ENCODE measurements at places on chromosomes 2 and 18.

GRCh38 chr2:66490588-66491001 is 55.7 kb downstream of the MEIS1 start:
- DNase-seq, result no peak

DNA sequence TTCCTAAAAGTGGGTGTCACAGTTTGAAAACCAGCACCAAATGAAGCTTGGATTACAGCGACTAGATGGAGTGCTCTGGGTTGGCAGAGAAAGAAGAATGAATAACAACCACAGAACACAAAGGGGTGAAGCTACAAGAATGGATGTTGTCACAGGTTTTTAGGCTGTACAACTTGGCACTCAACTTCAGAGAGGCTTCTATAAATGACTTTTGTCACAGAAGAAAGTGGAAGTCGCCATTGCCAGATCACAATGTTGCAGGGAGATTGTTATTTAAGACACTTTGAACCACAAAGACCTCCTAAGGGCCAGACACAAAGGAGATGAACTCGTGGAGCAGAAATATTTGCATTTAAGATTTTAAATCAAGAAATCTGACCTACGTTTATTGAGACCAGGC is 354.2 kb downstream of the CDH7 start:
- no peak for DNase-seq

DNA sequence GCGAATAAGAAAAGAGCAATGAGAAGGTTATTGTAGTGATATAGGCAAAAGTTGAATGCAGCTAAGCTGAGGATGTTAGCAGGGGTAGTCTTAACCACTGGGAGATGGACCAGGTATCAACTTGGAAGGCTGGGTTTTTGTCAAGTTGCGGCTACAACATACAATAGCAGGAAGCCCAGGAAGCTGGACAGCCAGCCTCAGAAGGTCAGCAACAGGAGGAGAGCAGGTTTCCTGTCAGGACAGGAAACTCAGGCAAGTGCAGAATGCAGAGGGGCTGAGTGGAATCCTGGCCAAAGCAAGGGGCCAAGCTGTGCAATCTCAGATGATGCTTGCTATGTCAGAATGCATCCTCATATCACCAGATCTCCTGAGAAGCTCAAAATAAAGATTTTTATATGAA is 530.0 kb upstream of the ID2 start:
- DNase-seq, result no peak

DNA sequence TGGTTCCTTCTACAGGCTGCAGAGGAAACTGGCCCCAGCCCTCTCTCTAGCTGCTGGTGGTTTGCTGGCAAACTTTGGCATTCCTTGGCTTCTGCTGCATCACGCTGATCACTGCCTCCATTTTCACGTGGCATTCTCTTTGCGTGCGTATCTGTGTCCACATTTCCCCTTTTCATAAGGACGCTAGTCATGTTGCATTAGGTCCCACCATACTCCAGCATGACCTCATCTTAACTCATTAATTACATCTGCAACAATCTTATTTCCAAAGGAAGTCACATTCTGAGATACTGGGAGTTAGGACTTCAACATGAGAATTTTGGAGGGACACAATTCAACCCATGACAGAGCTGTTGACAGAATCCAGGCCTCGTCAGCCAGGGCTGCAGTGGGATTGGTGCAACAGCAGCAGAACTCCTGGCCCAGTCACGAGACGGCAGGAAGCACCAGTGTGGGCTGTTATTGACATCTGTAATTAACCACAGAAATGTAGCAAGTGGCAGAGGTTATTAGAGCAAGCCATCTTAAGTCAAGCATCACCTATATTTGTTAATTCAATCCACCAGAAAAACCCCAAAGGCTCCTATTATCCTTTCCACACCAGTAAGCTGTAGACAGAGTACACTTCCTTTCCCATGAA is 132.4 kb downstream of the TMEM163 start:
- no peak for DNase-seq

GRCh38 chr2:77604953-77605929 is 83.1 kb upstream of the LRRTM4 start:
- no peak for DNase-seq

DNA sequence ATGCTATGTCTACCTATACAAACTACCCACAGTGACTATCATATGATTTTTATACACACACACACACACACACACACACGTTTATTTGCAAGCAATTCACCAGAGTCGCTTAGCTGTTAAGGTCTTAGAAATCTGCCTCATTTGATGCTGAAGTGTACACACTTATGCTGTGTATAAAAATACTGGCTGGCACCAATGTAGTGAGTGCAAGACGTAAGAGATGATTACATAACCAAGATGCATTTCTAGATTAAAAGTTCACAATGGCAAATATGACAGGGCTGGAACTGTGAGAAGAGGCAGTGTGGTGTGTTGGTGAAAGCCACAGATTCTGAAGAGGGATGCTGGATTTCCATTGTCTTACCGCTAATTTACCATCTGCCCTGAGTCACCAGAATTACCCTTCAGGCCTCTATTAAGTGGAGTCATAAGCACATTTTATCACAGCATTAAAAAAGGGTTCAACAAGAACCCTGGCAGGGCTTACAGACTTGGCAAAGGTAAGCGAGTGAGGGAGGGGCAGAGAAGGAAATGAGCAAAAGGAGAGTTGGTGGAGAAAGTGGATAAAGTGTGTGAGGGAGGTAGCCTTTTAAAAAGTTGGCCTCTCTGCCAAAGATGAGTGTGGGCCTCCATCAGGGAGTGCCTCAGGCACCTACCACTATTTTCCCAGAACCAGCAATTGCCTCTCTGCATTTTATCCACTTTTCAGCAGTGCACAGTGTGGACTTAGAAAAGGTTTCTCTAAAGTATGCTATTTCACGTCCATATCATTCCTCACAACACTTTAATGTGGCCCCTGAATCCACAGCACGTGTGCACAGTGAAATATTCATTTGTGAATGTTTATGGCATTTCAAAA is 21.5 kb downstream of the MEIS1 start:
- DNase-seq, result no peak

- DNase-seq, result no peak
These were observed 5.7 kb downstream of the GFPT1 start for GRCh38 chr2:69381337-69381737.

- no peak for DNase-seq
These were observed 112.5 kb downstream of the ATL2 start for GRCh38 chr2:38264396-38265221.

GRCh38 chr18:64714086-64714485 is 565.2 kb upstream of the LINC00305 start:
- no peak for DNase-seq

GRCh38 chr2:10008809-10009176 is 34.6 kb upstream of the KLF11 start:
- no peak for DNase-seq

- no peak for DNase-seq
These were observed 114.0 kb downstream of the ACAA2 start for GRCh38 chr18:49699303-49699702.

- DNase-seq, result no peak
These were observed 276.1 kb upstream of the HDAC4 start for GRCh38 chr2:239676716-239677452.

DNA sequence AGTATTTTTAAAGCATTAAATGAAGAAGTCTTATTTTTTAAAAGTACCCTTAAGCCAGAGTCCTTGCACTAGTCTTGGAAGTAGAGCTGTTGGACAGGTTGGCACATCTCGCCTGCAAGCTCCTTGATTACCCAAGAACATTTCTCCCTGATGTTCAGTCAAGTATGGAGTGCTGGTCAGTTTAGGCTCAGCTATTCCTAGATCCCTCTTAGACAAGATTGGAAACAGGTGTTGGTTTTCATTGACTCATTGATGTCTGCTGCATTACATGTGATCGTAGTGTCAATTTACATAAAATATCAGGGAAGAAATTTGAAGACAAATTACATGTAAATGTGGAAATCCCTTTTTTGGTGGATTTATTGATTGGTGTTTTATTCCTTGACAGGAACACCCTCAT is 170.4 kb downstream of the ZNF407 start:
- no peak for DNase-seq

DNA sequence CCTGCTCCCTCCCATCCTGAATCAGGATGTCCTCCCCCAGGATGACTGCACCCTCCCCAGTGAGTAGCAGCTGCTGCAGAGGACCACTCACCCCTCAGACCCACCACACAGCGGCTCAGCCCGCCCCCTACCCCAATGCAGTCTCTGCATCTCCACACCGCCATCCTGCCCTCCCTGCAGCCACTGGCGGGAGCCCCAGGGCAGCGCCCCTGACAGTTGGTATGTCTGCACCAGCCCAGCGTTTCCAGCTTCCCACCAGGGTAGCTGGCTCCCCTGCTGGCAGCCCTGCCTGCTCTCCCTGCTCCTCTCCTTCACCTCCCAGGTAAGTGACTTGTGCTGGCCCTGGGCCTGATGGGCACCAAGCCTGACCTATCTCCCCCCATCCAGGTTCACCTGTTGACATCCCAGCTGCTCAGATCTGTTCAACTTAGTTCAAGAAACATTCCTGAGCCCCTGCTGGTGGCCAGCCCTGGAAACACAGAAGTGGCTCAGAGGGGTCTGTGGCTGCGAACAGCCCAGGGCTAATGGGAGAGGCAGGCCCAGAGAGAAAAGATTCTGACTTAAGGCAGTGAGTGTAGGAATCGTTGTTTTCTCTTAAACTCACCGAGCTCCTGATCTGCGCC is 117.7 kb upstream of the RAB6C start:
- no peak for DNase-seq

GRCh38 chr2:30367232-30368070 is 79.6 kb upstream of the LCLAT1 start:
- DNase-seq, result no peak

GRCh38 chr2:130878316-130878715 is 41.6 kb downstream of the ARHGEF4 start:
- no peak for DNase-seq

Measured in stimulated activated CD4-positive, alpha-beta T cell treated with anti-CD3 and anti-CD28 coated beads, TNF-alpha, amount 100 ng/mL, for 4 hours (primary cell).